Neuronal stem cell (in vitro differentiated cells): ENCODE measurements at places on chromosomes 16 and 17.

DNA sequence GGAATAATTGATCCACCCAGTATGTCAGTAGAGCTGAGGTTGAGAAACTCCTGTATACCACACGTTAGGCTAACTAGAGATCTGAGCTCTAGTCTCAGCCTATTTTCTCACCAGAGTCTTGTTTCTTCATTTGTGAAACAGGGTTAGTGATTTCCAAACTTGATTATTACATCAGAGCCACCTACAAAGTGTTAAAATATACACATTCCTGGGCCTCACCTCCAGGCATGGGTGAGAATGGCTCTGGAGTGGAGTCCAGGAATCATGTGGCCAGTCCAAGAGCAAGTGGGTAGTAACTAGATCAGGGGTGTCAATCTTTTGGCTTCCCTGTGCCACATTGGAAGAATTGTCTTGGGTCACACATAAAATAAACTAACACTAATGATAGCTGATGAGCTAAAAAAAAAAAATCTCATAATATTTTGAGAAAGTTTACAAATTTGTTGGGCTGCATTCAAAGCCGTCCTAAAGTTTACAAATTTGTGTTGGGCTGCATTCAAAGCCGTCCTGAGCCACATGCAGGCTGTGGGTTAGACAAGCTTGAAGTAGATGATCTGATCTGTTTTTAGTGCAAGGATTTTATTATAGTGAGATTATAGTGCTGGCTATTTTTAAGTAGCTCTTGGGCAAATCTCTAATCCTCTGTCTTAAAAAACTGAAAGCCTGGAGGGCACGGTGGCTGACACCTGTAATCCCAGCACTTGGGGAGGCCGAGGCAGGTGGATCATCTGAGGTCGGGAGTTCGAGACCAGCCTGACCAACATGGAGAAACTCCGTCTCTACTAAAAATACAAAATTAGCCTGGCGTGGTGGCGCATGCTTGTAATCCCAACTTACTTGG lies 20.4 kb downstream of the PRCD start:
- DNase-seq: no peak

DNA sequence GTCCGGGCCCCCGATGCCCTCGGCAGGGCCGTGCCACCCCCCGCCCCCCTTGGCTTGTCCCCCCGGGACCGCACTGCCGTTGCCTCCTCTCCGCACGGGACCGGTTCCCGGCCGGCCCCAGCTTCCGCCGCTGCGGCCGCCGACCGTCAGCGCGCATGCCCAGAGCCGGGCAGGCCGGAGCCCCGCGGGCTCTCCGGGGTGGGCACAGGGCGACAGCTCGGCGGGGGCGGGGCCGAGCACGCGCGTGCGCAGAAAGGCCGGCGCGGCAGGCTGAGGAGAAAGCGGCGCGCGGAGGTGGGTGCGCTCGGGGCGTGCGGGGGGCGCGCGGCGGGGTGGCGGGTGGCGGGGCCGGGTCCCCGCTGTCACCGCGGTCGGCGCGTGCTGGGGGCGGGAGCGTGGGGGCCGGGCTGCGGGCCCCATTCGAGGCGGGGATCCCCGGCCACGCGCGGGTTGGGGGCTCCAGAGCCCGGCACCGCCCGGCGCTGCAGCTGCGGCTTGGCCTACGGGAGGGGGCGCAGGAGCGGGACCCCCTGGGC lies at the start of gene TBC1D24:
Gene TBC1D24 (plus strand): TSS at position 251 of the 536 bp plus-strand sequence. CDS start 21,022 bp downstream, outside the sequence.
- DNase-seq: peak; percentile 86

GRCh38 chr16:87470332-87470731 lies 22.5 kb downstream of the ZCCHC14 start:
- DNase-seq: no peak

- peak; percentile 69 for DNase-seq
These were observed at the start of gene ADGRG1 for GRCh38 chr16:57628008-57628781. ADGRG1 (plus strand) TSS chr16:57628630; CDS start chr16:57650288, 21,658 bp downstream.

DNA sequence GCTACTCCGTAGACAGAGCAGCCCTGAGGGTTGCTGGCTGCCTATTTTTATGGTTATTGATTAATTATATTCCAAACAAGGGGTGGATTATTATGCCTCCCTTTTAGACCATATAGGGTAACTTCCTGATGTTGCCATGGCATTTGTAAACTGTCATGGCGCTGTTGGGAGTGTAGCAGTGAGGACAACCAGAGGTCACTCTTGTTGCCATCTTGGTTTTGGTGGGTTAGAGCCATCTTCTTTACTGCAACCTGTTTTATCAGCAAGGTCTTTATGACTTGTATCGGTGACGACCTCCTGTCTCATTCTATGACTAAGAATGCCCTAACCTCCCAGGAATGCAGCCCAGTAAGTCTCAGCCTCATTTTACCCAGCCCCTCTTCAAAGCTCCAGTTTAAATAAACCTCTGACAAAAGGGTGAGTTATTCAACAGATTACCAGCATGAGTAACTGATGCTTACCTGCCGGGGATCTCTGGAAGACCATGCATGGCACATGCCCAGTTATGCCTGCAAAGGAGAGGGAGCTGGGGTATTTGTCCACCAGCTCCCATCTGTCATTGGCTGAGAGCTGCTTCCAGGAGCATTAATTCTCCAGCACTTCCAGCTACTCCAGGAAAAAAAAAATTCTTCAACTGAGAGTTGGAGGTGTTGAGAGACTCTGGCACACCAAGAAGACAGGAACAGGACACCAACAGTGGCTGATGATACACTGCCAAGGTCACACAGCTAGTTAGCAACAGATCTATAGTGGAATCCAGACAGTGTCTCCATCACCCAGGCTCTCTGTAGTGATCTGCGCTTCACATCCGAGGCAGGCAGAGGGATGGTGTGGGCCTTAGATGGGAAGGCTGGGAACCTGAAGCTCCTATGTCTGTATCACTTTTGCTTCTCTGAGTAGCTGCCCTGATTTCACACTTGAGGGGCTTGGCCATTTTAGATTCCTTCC lies 36.6 kb upstream of the IL21R start:
- no peak for DNase-seq

- DNase-seq: no peak
These were observed 19.3 kb upstream of the MTMR4 start for GRCh38 chr17:58533616-58534188.
